ENCODE measurements at places on chromosomes 4 and X.
A peak's percentile ranks its signal among the peaks of the same experiment; 100 is the strongest.

DNA sequence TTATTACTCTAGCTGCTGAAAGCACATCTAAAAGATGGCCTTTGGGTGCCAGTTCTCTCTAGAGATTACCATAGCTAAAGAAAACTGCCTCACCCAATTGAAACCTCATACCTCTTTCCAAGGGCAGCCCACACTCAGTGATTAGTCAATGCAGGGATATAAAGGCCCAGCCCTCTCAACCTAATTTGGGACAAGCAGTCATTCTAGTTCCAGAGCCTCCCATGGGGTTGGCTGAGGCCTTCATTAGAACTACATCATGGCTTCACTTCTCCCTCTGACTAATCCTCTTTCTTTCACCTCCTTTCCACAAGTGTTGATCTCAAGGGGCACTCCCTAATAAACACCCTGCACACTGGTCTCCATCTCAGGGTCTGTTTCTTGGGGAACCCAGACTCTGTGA is 38.5 kb upstream of the C1GALT1C1 start:
- no peak for DNase-seq

- no peak for DNase-seq
Observed at GRCh38 chr4:78002260-78002659, 54.9 kb upstream of the FRAS1 start.

DNA sequence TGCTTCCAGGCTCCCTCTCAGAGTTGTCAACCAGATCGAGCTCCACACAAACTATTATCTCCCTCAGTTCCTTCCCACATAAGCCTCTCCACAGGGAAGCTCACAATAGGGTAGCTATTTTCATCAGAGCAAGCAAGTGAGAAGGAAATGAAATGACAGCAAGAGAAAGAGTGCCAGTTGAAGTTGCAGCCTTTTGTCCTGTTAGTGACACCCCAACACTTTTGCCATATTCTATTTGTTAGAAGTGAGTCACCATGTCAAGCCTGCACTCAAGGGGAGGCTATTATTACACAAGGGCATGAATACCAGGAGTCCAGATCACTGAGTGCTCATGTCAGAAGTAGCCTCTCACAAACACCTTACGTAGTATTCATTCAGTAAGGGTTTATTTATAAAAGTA is 266.3 kb upstream of the NOCT start:
- no peak for DNase-seq

GRCh38 chr4:1402021-1402515 is 4.2 kb downstream of the NKX1-1 start:
- DNase-seq = no peak

GRCh38 chrX:152844256-152844655 is 13.4 kb downstream of the NSDHL start:
- DNase-seq = no peak

GRCh38 chrX:136021160-136021559 is 35.9 kb downstream of the SLC9A6 start:
- no peak for DNase-seq

- no peak for DNase-seq
Observed at GRCh38 chr4:169259271-169259670, 11.5 kb downstream of the SH3RF1 start.

- peak; percentile 7 for DNase-seq
Observed at GRCh38 chr4:157172011-157172410, 48.5 kb upstream of the GRIA2 start.

DNA sequence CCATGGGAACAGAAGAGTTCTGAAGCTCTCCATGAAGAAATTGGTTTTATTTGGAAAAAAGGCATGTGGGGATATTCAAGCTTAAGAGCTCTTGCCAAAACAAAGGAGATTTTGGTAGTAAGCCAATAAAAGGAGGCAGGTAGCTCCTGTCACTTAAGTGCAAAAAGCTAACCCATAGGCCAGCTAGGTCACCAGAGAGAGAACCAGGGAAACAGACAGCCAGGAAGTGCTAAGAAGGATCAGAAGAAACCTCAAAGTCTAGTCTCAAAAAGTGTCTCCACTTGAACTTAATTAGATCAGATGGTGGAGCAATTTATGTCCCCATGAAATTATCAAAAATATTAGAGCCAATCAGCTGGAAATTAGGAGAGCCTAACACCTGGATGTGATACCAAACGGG is 49.2 kb downstream of the CD40LG start:
- DNase-seq = no peak

- DNase-seq = no peak
Observed at GRCh38 chr4:153113838-153114105, 90.5 kb upstream of the TRIM2 start.

- no peak for DNase-seq
Observed at GRCh38 chr4:161792991-161793390, 370.8 kb downstream of the FSTL5 start.

DNA sequence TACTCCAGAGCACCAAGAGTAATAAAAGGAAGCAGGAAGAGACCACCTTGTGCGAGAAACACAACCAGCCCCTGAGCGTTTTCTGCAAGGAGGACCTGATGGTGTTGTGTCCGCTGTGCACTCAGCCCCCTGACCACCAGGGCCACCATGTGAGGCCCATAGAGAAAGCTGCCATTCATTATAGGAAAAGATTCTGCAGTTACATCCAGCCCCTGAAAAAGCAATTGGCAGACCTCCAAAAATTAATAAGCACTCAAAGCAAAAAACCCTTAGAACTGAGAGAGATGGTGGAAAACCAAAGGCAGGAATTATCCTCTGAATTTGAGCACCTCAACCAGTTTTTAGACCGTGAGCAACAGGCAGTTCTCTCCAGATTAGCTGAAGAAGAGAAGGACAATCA is 5.7 kb downstream of the TRIM75 start:
- DNase-seq = no peak

- DNase-seq = peak; percentile 2
Observed at GRCh38 chrX:21996872-21997455, 35.2 kb upstream of the PHEX start.

DNA sequence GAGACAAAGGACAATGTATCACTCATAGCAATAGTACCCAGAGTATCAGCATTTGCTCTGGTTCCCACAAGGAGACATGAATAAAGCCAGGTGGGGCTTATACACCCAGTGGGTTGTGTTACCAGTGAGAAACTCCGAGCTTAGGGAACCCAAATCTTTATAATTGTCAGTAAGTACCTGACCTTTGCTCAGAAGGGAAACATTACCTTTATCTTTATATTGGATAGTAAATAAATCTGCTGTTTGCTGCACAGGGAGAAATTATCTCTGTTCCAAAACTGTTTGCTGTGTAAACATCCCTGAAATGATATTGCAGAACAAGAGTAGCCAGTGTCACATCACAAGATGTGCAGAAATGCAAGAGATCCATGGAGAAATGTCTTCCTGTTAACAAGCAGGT is 12.1 kb upstream of the SLAIN2 start:
- DNase-seq = no peak

DNA sequence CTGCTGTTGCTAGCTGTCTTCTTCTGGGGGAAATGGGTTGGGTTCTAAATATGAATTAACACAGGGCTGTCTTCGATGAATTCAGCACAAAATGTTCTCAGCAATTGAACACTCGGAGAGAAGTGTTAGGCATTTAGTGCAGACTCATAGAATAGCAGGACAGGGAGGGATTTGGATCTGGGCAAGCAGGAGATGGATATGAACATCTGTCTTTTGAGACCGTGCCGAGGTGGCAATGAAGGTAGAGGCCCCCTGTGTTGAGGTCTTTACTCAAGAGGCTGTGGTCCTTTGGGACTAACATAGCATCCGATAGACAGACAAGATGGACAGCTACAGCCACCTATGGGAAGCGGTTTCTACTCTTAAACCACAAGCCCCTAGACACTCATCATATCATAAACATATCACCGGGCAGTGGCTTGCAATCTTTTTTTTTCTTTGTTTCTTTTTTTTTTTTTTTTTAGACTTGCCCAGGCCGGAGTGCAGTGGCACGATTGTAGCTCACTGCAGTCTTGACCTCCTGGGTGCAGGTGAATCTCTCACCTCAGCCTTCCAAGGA is 6.7 kb downstream of the CD99 start:
- DNase-seq = no peak

- no peak for DNase-seq
Observed at GRCh38 chr4:84531689-84532088, 32.6 kb upstream of the NKX6-1 start.

DNA sequence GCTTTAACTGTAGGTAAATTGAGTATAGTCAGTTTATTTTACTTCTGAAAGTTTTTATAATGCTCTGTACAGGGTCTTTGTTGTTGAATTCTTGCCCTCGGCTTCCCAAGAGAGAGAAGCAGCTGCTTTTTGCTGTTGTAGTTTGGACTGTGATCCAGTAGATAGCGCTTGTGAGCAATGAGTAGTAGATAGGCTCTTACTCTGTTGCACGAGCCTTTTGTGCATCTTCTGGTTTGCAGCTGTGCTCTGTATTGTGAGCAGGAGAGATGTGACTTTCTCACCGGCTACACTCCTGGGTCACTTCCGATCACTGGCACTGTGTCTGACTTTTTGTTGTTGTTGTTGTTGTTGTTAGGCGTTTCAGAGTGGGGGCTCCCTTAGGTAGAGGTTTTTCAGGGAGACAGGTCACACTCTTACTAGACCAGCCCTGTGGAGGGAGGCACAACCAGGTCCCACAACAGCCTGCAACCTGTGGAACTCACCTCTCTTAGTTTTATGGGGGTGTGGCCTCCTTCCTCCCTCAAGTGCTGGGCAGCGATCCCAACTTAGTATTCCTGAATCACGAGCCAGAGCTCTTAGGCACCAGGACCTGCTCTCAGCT is 822.1 kb upstream of the GALNTL6 start:
- no peak for DNase-seq

DNA sequence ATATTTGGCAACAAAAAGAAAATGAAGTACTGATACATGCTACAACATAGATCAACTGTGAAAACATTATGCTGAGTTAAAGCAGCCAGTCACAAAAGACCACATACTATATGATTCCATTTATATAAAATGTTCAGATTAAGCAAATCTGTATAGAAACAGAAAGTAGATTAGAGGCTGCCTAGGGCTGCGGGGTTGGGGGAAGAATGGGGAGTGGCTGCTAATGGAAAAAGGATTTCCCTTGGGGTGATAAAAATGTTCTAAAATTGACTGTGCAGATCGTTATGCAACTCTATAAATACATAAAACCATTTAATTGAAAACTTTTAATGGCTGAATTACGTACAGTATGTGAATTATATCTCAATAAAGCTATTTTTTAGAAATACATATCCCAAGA is 46.8 kb downstream of the NEK1 start:
- DNase-seq = no peak

- no peak for DNase-seq
Observed at GRCh38 chrX:112691361-112691760, 11.6 kb upstream of the LHFPL1 start.

DNA sequence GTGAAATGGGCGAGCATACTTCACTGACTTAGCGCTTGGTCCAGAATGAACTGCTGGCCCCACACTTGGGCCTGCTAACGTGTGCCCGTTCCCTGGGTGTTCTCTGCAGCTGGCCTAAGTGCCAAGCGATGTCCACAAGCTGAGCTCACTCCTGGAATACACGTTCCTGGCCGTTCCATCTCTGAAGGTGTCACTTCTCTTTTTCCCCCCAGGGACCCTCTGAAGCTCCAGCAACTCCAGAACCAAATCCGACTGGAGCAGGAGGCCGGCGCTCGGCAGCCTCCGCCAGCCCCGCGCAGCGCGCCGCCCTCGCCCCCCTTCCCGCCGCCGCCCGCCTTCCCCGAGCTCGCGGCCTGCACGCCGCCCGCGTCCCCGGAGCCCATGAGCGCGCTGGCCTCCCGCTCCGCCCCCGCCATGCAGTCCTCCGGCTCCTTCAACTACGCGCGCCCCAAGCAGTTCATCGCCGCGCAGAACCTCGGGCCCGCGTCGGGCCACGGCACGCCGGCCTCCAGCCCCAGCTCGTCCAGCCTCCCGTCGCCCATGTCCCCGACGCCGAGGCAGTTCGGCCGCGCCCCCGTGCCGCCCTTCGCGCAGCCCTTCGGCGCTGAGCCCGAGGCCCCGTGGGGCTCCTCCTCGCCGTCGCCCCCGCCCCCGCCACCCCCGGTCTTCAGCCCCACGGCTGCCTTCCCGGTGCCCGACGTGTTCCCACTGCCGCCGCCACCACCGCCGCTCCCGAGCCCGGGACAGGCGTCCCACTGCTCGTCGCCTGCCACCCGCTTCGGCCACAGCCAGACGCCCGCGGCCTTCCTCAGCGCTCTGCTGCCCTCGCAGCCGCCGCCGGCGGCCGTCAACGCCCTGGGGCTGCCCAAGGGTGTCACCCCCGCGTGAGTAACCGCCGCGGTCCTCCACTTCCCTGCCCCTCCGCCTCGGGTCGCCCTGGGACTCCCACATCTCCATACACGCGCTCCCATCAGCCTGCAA is 132.3 kb downstream of the CBR4 start:
- DNase-seq = no peak

DNA sequence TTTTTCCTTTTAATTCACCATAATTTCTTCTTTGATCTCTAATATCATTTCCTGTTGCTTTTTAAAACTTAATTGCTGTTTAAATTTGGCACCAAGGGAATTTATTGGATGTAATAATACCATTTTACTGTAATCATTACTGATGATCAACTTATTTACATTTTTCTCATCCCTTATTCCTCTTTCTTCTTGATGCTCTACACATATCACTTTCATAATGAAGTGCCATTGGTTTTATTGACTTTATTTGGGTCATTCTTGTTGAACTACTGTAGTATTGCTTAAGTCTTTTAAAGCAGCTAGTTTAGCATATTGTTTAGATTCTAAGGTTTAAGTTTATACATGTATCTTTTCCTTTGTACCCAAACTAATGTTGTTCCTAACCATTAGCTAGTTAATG is 130.7 kb downstream of the SLC4A4 start:
- DNase-seq = no peak

DNA sequence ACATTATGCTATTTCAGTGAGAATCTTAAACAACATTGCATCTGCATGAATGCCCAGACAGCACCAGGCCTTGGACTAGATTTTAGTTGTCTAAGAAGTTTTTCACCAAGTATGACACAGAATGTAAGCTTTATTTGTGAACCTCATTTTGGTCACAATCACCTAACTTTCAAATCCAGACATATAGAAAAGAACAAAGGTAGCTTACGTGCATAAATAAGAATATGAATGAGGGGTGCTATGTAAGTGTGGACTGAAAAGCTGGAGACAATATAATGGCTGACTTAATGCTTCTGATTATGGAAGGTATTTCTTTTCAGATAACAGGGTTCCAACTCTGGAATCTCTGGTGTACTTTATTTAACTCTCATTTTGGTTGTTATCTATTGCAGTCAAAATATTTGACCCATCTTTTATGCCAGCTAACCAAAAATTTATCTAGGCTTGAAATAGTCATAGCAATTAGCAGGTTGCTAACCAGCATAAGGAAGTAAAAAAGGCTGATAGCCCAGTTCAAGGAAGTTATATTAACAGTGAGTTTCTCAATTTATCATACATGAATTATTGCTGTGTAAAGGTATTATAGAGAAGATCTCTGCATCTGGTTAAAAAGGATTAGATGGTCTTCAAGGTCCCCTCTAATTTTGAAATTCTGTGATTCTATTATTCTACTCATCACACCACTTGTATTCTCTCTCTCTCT is 36.5 kb downstream of the SLC7A11 start:
- no peak for DNase-seq

DNA sequence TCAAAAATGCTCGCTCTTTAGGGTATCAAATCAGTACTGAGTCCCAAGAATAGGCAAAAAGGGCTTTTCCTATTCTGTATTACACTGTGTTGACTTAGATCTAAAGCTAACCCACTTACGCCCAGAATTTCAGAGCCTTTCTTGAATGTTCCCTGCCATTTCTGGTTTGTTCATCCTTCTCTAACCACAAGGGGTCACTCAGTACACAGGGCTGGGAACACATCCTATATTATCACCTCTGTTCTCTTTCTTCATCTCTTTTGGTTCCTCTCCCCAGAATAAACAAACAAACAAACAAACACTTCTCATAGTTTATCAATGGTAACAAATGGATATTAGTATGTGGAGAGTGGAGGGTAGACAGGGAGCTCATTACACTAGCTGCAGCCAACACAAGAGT is 25.5 kb upstream of the MORC4 start:
- no peak for DNase-seq
